ENCODE measurements at places on chromosomes 11 and 22.

- no peak for DNase-seq
These were observed 40.0 kb upstream of the TP53I11 start for GRCh38 chr11:44990665-44991064.

DNA sequence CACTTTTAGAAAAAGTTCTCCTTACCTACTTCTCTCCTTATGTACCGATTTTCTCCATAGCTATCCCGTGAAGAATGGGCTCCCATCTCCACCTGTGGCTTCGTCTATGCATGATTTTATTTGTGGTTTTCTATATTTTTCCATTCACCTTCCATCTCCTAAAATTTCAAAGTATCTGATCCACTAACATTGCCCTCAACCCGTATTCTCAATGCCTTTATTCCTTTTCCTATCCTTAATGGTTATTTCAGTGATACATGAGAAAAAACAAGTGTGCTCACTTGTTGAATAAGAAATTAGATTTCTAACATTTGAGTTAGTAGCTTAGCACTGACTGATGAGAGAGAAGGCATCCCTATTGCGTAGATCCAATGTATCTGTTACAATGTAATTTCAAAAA is 16.9 kb downstream of the CYP2R1 start:
- no peak for DNase-seq

- DNase-seq: no peak
These were observed 635.2 kb downstream of the TBC1D22A start for GRCh38 chr22:47397673-47398072.

DNA sequence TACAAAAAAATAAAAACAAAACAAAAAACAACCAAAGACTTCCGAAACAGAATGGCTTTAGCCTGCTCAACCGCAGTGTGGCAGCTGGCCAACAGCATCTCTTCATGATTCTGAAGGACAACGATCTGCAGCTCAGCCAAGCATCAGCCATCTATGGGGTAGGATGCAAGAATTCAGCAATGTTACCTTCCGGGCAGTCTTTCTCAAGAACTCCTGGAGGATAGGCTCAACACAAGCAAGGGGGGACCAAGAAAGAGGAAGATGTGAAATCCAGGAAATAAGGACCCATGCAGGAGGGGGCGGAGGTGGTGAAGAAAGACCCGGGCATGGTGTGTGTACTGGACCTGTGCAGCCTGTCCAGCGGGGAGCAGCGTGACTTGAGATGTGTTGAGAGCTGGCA is 3.5 kb upstream of the TSPO start:
- no peak for DNase-seq

DNA sequence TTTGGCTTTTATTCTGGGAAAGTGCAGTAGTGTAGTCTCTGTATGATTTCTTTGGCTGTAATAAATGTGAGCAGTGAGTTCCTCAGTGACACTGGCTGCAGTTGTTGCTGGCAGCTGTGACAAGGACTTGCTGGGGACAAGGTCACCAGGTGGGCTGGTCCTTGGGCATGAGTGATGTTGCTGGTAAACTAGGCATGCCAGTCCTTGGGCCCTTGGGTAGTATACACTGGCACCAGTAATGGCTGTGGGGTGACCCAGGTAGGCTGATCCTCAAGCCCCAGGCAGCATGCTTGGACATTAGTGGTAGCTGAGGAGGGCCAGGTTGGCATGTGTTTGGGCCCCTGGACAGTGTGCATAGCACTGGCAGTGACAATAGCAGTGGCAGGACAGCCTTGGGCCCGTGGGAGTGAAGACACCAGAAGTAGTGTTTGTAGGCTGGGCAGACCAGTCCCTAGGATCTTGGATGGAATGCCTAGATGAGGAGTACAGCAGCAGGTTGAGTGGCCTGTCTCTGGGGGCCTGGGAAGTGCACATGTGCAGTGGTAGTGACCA is 164.3 kb downstream of the GUCY1A2 start:
- DNase-seq: no peak

DNA sequence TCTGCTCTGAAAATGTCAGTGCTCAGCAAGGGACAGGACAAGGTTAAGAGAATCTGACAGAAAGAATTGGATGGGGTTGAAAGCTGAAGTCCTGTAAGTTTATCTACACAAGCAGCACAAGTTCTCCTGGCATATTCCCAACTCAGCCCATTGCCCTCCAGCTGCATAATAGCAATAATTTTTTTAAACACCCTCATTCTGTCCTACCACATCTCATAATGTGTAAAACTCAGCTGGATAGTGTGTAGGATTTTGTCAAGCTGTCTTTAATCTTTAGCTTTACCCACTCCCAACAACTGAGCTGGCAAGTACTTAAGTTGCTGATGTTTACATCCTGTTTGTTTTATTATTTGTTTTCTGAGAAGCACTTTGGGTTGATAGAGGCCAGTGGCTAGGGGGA is 158.9 kb downstream of the CADM1 start:
- no peak for DNase-seq

DNA sequence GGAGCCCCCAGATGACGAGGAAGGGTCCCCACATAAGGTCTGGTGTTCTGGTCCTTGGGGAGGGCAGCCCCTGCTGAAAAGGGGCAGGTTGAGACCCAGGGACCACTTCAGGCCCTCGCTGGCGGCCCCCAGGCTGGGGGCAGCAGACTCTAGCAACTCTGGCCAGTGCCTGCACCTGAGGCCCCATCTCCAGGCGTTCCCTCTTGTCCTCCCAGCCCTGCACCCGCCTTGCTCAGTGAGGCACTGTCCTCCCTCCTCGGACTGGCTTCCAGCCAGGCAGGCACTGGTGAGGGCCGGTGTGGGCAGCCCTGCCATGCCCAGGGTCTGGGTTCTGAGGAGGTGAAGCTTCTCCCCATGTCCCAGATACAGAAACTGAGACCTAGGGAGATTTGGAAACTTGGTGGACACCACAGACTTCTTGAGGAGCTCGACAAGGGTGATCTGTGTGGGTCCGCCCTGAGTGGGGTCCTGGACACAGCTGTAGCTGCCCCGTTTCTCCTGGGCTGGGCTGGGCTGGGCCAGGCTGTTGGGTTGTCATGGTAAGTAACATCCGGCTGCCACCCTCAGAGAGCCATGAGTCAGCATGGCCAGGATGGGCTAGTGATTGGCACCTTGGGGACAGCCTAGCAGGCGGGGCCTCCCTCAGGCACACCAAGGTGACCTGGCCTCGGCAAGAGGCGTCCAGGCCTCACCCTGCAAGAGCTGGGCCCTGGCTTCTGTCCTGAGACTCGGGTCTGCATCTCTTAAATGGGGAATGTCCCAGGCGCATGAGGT is 11.1 kb upstream of the PHLDA2 start:
- DNase-seq: no peak

DNA sequence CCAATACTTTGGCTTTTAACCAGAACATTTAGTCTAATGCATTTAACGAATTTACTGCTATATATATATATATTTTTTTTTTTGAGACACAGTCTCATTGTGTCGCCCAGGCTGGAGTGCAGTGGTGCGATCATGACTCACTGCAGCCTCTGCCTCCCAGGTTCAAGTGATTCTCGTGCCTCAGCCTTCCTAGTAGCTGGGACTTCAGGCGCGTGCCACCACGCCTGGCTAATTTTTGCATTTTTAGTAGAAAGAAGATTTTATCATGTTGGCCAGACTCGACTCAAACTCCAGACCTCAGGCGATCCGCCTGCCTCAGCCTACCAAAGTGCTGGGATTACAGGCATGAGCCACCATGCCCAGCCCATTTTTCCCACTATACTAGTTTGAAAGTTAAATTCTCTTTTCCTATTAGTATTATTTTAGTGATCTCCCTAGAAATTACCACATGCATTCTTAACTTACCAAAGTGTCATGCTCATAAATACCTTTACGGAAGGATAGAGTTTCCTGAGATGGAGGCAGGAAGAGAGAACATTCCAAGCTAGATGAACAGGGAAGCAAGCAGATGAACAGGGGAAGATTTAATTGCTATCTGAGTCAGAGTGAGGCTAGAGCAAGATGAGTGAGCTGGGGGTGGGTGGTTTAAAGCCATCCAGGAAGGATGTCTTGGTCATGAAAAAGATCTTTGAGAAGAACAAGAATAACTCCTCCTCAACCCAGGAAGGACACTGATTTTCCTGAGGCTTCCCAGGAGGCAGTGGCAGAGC is 4.4 kb upstream of the PGAP2 start:
- DNase-seq: no peak

GRCh38 chr11:96167787-96168186 is 175.2 kb downstream of the MAML2 start:
- DNase-seq: no peak

GRCh38 chr22:23450434-23450795 is 129.7 kb downstream of the IGLL1 start:
- no peak for DNase-seq

All from body of pancreas (tissue), 4 donors.